Stimulated activated CD8-positive, alpha-beta memory T cell treated with anti-CD3 and anti-CD28 coated beads, Interleukin-7, amount 100 ng/mL, for 48 hours (primary cell): ENCODE measurements at places on chromosomes 1 and 21.

DNA sequence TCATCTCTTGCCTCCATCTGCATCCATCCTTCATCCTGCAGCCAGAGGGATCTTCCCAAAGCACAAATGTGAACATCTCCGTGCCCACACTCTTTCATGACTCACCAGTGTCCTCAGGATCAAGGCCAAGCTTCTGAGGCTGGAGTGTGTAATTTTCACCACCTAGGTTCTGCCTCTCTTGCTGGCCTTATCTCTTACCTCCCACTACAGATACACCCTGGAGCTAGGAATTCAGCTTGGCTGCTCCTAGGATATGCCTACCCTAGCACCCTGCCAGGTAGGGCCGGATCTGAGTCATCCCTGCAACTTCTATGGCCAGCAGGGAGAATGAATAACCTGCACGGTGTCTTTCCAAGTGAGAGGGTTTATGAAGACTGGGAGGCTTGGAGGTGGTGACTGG lies 208.7 kb upstream of the CSF3R start:
- no peak for DNase-seq

- DNase-seq: no peak
Measured at GRCh38 chr1:182716740-182717720, 32.6 kb upstream of the RGS8 start.

DNA sequence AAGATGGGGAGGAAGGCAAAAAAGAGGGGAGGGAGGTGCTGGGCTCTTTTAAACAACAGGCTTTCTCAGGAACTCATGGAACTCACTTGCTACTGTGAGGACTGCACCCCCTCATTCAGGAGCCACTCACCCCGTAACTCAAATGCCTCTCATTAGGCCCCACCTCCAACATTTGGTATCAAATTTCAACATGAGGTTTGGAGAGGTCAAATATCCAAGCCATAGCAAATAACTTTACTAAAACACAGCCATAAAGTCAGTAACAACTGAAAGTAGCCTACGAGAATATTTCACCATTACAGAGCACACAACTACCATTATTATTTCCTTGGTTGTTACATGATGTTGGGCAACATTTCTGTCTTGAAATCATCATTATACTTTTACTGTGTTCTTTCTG lies 13.1 kb upstream of the DMRTB1 start:
- no peak for DNase-seq

DNA sequence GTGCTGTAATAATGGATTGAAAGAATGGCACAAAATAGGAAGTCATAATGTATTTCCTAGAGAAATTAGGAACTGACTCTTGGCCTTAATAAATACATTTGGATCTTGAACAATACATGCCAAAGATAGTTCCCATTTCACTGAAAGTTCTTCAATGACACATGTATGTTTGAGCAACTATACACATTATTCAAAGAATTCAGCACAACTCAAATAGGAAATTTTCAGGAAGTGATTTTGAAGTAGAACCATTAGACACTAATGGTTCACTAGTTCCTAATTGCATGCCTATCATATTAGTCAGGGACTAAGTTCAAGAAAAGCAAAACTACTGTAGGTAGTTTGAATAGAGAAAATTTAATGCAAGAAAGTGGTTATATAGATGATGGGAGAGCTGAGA lies 404.7 kb downstream of the LMO4 start:
- DNase-seq: no peak
